ENCODE measurements at places on chromosomes 16 and 17.
A peak's percentile ranks its signal among the peaks of the same experiment; 100 is the strongest.

GRCh38 chr17:32769846-32770245, 107.1 kb downstream of the MYO1D start:
- DNase-seq, result no peak

- no peak for DNase-seq
These were observed 15.2 kb downstream of the MRM3 start for GRCh38 chr17:797236-797840.

GRCh38 chr17:35448214-35448898, at the start of gene SLFN13:
Gene SLFN13 (minus strand): TSS chr17:35448766. CDS start chr17:35445680, 3,086 bp downstream.
- DNase-seq, result peak; percentile 97

- peak; percentile 58 for DNase-seq
These were observed 23.7 kb downstream of the CLEC3A start for GRCh38 chr16:78045865-78046581.

GRCh38 chr17:82200135-82200534, 12.5 kb downstream of the CCDC57 start:
- DNase-seq, result no peak

GRCh38 chr17:76331083-76331482, 22.6 kb downstream of the PRPSAP1 start:
- no peak for DNase-seq

- no peak for DNase-seq
These were observed 455.7 kb downstream of the CNTNAP4 start for GRCh38 chr16:76732894-76733293.

Data from activated CD4-positive, alpha-beta T cell treated with anti-CD3 and anti-CD28 coated beads for 48 hours (primary cell).